ENCODE measurements at places on chromosomes 16 and 17. TPM values are rescaled to one million over a fixed set of nuclear protein-coding genes. Genes with fewer than 3 reads are reported as not detected.

DNA sequence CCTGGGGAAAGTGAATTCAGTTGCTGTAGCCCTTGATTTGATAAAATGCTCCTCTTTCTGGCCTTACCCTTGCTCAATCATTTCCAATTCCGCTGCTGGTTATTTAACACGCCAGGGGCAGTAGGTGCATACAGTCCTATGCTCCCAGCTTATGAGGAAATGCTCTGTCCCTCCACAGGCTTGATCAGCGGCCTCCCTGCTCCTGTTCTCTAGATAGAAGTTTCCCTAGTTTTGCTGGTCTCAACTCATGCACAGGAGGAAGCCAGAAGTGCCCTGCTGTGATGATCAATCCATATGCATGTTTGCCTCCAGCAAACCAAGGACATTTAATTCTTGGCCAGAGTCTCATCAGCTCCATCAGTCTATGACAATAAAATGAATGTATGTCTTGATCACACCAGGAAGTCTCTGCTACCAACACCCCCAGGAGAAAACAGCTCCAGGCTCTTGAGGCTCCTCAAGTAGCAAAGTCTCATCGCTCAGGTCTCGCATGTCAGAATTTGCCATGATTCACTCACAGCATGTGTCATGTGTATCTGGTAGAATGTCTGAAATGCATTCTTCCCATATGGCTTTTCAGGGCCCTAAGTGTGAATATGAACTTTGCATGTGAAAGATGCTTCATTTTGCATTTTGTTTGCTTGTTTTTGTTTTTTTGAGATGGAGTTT, 208.9 kb downstream of the CDH13 start:
- no peak for DNase-seq

- DNase-seq, result no peak
These were observed 234.6 kb downstream of the CPPED1 start for GRCh38 chr16:12569061-12569460.

GRCh38 chr17:38430822-38431221, 2.6 kb downstream of the ARHGAP23 start:
- DNase-seq, result no peak

- DNase-seq, result no peak
These were observed 68.9 kb upstream of the MSI2 start for GRCh38 chr17:57187391-57187790.

DNA sequence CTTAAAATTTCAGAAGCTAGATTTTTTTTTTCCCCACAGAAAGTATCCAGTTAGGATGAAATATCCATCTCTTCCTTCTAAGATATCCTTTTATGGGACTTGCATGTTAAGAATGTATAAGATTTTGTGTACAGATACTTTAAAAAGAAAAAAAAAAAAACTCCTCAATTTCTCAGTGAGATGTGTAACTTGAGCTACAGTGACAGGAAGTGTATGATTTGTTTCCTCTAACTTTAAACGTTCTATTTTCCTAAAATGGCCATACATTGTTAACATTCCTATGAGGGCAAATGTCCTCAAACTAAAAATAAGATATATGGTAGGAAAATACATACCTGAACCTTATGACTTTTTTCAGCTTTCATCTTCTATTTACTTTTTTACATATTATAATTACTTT, 8.9 kb downstream of the FBXO47 start:
- DNase-seq, result peak; percentile 11

GRCh38 chr16:47197536-47198179, 53.9 kb upstream of the NETO2 start:
- no peak for DNase-seq

DNA sequence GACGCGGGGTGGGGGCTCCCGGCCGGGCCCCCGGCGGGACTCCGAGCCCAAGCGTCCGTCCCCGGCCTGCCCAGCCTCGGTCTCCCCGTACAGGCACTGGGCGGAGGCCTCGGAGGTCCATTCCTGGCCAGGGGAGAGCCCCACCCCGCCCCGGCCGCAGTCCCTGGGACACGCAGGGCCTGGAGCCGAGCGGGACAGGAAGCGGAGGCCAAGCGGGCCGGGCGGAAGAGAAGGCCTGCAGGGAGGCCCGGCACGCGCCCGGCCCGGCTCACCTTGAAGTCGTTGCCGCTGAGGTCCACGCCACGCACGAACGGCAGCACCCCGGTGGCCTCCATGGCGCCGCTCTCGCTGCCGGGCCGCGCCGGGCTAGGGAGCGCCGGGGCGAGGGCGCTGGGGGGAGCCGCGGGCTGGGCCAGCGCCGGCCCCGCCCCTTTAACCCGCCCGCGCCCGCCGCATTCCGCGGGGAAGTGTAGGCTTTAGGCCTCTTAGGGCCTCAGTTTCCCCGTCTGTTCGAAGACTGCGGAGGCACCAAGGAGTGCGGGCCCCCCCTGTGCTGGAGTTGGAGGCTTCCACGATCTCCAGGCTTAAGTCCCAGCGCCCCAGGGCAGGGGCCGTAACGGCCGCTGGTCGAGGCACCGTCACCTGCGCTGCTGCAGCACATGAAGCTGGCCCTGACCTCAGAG, at the start of gene FLII:
TSS of gene FLII (minus strand) at position 383 of the 683 bp plus-strand sequence. CDS start at position 335, 48 bp downstream.
- DNase-seq, result no peak

GRCh38 chr16:57196286-57196685, 10.2 kb downstream of the RSPRY1 start:
- DNase-seq, result no peak

The SLC9A5 gene
- 3.3 TPM for total RNA-seq
